ENCODE measurements at places on chromosomes 5 and 9.
A peak's percentile ranks its signal among the peaks of the same experiment; 100 is the strongest.

DNA sequence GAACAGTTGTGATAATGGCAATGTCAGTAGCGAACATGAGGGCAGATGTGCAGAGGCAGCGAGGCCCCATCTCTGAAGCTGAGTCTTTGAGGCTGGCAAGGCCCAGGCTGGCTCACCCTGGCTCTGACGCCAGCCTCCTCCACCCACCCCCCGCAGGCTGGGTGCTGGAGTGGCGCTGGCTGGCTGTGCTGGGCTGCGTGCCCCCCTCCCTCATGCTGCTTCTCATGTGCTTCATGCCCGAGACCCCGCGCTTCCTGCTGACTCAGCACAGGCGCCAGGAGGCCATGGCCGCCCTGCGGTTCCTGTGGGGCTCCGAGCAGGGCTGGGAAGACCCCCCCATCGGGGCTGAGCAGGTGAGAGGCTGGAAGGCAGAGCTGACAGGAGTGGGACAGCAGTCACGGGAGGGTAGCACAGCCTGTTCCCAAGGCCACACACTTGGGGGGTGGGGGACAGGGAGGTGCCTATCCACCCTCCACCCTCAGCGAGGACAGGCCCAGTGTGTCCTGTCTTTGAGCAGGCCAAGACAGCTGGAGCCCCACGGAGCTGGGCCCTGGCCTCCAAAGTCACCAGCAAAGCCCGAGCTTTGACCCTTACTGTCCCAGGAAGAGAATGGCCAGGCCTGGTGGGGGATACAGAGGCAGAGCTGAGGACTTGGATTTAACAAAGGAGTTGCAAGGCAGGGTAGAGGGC, 5.6 kb downstream of the SLC2A8 start:
- DNase-seq, result no peak

GRCh38 chr9:128102861-128103588, 24.5 kb downstream of the PTGES2 start:
- no peak for DNase-seq

DNA sequence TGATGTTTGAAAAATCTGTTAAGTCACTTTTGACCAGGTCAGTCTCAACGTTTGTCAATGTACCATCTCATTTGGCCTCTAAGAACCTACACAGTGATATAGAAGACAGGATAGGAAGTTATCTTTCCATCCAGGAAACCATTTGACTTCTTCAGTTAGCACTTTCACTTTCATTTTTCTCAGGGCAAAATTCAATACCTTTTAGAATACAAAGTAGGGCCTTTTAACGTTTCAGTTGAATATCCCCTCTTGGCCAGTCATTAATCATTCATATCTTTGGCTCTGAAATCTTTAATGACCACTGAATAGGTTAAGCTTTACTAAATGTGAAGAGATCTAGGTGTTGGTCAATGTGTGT, 101.1 kb upstream of the GNAQ start:
- DNase-seq, result no peak

GRCh38 chr9:118522093-118523028, 818.2 kb downstream of the TLR4 start:
- peak; percentile 3 for DNase-seq

DNA sequence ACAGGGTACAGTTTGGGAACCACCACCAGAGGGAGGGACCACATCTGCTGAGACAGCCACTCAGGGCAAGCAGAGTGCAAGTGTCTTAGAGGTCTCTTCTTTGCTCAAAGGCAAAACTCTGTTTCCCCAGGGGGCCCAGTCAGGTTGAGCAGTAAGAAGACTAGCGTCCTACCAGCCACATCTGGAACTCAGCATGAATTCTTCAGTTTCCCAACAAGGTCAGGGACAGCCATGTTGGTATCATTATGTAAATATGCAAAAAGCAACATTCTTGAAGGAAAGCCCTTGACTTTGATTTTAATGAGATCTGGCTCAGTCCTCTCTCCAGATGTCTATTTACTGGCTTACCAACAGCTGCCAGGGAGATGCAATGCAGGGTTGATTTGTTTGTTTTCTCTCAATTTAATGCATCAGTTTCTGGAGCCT, 46.7 kb downstream of the TGFBI start:
- DNase-seq, result no peak

- no peak for DNase-seq
Observed at GRCh38 chr5:96968074-96968473, 32.2 kb downstream of the LNPEP start.

- no peak for DNase-seq
Observed at GRCh38 chr5:10219068-10219467, 30.6 kb downstream of the ATPSCKMT start.

- no peak for DNase-seq
Observed at GRCh38 chr5:37554938-37555337, 175.8 kb downstream of the WDR70 start.

GRCh38 chr9:119533504-119533903, 164.3 kb upstream of the BRINP1 start:
- DNase-seq, result no peak

DNA sequence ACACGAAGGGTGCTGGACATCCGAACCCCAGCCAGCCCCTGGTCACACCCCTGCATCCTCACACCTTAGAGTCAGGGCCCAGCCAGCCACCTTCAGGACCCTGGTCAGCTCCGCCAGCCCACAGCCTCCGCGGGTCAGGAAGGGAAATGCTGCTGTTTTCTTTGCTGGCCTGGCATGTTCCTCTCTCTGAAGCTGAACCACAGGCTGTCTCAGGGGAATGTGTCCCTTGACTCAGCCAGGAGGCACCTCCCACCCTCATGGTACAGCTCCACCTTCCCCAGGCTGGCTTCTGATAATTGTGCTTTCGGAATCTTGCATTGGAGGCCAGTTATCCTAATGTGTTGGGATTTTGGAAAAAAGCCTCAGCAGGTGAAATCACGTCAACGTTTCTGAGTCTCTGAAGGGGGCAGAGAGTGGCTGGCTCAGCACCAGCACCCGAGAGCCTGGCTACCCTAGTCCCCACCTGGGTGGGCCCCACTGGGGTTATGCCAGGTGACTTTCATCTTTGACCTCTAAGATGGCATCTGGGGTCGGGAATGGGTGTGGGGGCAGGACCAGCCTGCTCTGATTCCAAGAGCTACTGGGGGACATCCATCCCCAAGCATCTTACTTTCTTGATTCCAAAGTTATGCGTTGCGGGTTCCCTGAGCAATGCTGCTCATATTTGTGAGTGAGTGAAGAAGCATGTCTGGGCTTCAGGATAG, 9.8 kb upstream of the OLFM1 start:
- no peak for DNase-seq

DNA sequence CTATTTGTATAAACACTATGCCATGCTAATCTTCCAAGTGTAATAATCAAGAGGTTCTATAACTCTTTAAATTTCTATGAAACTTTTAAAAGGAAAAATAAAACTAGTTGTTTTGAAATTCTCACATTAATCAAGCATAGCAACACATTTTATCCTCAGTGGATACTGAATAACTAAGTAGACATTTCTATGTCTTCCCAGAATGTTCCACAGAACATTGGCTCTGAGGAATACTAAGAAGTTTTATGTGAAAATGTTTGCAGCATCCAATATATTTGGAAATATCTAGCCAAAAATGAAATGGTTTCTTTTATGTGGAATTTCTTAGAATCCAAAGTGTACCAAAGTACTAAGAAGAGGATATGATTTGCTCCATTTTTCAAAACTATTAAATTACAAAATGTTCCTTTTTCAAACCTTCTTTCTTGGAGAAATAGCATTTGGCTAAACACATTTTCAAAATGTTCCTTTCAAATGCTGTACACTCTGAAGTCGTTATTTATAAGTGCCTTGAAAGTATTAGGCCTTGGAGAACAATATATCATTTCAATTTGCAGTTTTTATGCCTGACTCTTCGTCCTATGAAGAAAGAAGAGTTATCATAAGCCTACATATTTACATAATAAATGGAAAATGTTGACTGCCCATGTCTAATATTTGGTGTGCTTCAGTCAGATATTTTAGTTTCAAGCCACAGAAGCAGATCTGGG, 175.6 kb upstream of the COX7C start:
- no peak for DNase-seq

DNA sequence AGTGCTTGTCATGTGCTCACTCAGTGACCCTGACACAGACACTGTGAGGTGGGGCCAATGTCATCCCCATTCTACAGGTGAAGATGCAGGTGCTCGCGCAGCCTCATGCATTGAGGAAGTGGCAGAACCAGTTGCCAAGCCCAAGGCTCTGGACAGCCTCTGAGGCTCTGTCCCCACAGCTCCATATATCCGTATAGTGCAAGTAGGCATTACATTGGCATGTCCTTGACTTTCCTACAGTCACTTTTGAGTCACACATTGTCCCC, 58.8 kb upstream of the ANGPTL2 start:
- DNase-seq, result no peak

- DNase-seq, result no peak
Observed at GRCh38 chr5:176994460-176995121, 12.0 kb downstream of the UIMC1 start.

DNA sequence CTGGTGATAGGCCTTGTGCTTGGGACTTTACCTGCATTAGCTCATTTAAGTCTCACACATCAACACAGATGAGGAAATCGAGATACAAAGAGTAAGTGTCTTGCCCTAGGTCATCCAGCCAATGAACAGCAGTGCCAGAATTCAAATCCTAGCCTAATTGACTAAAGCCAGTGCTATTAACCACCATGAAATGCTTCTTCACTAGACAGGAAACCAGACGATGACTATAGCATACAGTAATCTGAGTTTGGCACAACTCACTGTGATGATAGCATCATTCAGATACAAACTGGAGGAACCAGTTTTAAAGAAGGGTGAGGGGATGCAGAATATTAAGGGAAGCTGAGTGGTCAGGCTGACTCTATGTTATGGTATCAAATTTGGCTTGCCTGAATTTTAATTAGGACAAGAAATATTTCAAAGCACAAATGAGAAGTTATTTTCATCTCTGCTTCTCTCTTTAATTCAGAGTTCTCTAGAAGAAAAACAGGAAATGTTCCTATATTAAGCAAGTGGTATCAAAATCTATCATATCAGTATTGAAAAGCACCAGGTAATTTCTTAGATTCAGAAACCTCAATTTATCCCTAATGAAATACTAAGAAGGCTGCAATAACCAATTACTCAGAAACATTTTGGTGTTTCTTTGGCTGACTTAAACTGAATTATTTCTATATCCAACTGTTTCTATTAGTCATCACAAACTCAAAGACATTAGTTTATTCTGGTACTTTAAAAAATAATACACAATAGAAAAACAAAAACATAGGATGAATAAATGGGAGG, 147.0 kb upstream of the RASA1 start:
- peak; percentile 18 for DNase-seq

GRCh38 chr5:40838086-40838485, 3.1 kb upstream of the RPL37 start:
- no peak for DNase-seq

- DNase-seq, result no peak
Observed at GRCh38 chr9:120522558-120522957, 57.4 kb downstream of the CDK5RAP2 start.

- no peak for DNase-seq
Observed at GRCh38 chr5:337563-338130, 16.1 kb downstream of the AHRR start.

- DNase-seq, result no peak
Observed at GRCh38 chr5:6478793-6479192, 30.1 kb downstream of the UBE2QL1 start.

Measured in T-helper 2 cell treated with Interferon-gamma antibody and Interleukin-4, amounts not matched to agents 5 μg/mL and 100 μg/mL, for 36 hours (primary cell).